ENCODE measurements at places on chromosomes 7 and 10.
A peak's percentile ranks its signal among the peaks of the same experiment; 100 is the strongest.

DNA sequence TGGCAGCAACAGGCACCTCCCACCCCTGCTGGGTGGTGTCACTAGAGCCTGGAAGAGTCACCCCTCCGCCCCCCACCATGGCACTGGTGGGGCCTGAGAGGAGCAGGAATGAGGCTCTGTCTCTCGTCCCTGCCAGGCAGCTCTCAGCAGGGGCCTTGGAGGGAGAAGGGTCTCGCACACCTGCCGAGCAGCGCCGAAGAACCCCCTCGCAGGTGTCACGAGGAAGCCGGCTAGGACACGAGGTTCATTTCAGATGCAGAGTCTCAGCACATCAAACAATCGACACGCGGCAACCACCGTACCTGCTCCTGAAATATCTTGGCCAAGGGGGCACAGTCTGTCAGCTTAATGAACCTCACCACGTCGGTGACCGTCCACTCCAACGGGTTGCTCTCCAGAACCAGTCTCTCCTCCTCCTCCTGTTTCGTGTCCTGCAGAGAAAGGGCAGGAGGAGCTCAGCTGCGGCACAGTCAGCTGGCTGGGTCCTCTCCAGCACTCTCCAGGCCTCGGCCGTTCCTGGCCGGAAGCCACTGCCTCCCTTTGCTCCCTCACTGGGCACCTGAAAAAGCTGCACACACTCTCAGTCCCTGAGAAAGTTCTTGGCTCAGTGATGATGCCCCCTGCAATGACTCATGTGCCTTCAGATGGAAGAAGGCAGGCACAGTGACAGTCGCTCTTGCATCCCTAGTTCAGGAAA, 240.1 kb downstream of the SFMBT2 start:
- no peak for DNase-seq

- no peak for DNase-seq
Observed at GRCh38 chr10:101840102-101840684, 3.4 kb downstream of the KCNIP2 start.

DNA sequence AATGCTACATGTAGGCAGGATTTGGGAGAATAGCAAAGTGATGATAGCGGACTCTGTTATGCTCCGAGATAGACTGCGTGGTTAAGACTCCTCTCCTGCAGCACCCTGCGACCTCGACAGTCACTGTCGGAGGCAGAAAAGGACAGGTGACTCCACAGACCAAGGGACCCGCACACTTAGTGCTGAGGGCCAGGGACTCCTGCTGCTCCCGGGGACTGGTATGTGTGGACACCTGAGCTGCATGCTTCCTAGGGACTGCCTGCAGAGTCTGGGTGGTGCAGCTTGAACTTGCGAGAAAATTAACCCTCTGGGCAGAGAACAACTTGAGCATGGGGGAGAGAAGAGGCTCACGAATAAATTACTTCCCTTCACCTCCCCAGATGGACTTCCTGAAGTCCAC, 407.1 kb upstream of the PFKP start:
- DNase-seq, result no peak

DNA sequence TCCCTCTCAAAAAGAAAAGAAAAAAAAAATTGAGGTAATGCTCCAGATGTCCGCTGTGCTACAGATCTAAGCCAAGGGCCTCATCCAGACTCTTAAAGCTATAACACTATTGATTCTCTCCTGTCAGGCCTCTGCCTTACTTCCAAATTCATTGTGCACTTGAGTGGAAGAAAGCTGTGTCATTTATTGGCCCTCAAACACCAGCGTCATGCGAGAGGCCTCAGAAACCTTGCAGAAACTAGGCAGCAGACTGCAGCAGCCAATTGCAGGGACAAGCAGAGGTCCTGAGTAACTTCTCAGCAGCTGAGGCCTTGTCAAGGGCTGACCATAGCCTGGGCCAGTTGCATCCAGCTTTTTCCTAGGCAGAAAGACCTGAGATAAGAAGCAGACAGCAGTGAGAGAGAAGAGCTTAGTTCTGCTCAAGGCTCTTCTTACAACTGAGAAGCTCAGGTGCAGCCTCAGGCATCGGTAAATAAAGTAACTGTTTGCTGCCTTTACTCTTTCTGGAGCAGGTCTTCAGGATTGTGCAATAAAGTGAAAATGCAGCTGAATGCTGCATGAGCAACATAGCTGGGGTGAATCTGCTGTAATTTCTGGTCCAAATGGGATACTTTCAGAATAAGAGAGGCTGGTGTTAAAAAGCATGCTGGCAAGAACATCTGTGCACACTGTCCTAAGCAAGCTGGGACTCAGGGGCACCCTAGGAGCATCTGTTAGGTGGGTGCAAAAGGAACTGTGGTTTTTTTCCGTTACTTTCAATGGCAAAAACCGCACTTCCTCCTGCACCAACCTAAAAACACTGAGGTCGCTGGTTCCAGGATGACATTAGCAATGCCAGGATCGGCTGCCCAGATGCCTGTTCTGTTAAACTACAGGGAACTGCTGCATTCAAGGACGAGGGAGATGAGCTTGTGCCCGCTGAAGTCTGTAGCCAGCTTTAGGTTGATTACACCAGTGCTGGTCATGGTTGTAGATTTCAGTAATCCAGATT, 181.8 kb upstream of the PFKP start:
- DNase-seq, result no peak

GRCh38 chr10:49502358-49502757, 36.6 kb downstream of the ERCC6 start:
- DNase-seq, result no peak

DNA sequence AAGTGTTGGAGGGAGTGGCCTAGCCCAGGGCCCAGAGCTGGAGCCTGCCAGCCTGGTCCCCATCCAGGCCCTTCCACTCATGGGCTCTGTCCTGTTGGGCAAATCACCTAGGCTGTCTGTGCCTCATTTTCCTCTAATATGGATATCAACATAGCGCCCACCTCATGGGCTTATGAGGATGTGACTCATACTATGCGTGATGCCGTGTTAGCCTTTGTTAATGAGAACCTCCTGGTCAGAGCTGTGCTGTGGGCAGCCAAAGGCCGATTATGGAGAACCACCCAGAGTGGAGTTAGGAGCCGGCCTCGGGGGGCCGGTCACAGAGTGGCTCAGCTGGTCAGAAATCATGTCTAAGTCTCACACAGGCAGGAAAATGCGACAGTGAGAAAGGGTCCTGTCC, 306.4 kb downstream of the PAXIP1 start:
- DNase-seq, result no peak

DNA sequence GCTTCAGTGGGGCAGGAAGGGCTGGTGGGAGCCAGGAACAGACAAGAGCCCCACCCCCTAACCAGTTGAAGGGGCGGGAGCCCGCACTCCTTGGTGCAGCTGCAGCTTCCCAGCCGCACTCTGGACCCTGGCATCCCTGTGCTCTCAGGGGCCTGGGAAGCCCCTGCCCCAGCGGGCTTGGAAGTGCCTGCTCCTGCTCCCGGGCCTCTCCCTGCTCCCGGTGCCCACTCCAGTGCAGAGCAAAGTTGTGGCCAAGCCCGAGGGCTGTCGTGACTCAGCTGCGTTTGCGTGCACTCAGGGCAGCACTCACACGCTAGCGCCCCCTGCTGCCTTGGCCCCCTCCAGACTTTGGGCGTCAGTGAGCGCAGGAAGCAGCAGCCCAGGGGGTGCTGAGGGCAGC, 883.8 kb downstream of the LRMDA start:
- no peak for DNase-seq

GRCh38 chr10:85658518-85658917, 708.1 kb downstream of the GRID1 start:
- DNase-seq, result no peak

DNA sequence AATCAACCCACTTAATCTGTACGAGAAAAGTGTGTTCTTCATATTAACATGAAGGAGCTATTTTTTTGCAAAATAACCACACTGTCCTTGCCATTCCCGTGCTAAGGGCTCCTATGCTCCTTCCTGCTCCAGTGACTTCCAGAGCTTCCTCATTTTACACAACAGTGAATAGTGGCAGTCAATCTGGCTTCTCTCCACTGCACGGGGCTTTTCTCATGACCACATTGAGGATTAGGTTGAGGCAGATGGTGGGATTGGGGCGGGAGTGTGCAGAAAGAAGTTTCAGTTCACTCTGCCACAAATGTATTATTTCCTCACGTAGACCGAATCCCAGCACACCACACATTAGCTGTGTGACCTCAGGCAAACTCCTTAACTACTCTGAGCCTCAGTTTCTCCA, 235.1 kb downstream of the ARHGAP12 start:
- DNase-seq, result no peak

DNA sequence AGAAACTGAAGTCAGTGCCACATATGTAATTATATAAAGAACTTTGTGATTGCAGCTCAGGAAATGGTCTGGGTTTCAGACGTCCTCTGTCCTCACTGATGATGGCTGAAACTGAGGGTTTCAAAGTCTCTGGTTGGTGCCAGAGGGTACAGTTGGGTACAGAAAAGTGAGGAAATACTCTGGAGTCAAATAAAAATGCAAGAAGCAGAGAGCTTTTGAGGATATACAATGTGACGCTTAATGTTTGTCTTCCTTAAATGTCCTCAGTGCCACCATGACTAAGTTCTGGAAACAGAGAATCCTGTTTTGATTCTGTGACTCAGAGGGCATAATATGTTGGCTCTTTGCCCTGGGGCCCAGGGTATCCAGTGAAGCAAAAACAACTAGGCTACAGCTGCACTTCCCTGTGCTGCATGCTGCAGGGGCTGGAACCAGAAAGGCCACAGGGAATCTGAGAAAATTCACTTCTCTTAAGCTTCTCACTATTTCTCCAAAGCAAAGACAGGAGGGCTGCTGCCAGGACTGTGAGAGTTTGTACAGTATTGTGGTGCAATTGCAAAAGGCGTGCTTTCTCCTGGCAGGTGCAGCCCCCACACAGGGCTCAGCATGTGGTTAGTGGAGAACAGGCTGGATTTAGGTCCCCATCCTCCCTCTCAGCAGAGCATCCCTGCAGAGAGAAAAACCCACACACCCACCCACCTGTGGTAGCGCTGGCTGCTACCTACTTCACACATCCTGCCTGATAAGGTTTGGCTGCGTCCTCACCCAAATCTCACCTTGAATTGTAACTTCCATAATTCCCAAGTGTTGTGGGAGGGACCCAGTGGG, 169.5 kb upstream of the SVIL start:
- DNase-seq, result no peak

DNA sequence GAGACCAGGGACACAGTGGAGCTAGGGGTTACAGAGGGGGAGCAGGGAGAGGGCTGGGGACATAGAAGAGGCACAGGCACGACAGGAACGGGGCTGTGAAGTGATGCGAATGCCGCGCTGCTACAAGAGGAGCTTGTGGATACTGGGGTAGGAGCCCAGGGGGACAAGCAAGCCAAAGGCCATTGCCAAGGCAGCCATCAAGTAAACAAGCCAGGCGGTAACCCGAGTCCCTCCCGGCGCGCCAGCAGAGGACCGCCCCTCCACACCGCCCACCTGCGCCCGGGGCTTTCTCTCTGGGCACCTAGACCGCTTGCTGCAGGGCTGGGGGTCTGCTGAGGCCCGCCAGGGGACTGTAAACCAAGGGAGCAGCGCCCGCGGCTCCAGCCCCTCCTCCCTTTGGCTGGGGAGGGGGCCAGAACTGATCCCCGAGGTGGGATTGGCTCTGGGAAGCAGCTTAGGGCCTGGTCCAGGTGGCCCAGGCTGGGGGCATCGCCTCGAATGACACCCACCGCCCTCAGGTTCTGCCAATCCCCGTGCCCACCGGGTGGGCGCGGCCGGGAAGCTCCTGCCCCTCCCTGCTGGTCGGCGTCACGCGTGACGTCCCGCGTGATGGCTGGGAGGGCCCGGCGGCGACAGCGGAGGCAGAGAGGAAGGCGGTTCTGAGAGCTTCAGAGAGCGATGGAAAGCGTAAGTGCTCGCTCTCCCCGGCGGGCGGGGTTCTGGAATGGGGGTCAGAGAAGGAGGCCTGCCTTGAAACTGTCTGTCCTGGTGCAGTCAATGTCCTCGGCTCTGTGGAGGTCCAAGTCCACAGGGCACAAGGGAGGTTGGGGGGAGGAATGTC, 982 bp downstream of the SFXN3 start:
- peak; percentile 48 for DNase-seq

DNA sequence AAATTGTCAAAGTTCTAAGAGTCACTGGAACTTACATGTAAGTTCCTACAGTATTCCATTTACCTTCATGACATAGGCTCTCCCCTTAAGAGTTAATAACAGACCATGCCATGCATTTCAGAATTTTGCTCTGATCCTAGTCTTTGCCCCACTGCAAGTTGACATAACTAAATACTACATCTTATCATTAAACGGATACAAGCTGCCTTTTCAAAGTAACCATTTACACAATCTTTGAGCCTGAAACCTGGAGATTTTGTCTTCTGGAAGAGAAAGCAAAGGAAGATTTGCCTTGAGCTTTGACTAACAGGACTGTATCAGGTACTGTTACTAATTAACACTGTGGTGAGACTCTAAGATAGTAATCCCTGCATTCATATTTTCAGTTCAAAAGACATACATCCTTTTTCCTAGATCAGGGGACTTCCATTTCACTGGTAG, 9.3 kb upstream of the AKR1D1 start:
- DNase-seq, result no peak

DNA sequence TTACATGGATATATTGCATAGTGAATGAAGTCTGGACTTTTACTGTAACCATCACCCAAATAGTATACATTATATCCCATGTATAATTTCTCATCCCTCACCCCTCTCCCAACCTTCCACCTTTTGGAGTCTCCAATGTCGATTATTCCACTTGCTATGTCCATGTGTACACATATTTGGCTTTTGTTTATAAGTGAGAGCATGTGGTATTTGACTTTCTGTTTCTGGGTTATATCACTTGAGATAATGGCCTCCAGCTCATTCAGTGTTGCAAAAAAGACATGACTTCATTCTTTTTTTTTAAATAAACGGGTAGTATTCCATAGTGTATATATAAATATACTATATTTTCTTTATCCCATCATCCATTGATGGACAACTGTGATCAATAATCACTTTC, 288.6 kb upstream of the BMPER start:
- no peak for DNase-seq

GRCh38 chr10:114000457-114001010, 43.1 kb upstream of the ADRB1 start:
- DNase-seq, result no peak

- no peak for DNase-seq
Observed at GRCh38 chr10:71727105-71727737, 7.6 kb upstream of the C10orf105 start.

GRCh38 chr10:36462194-36462593, 663.2 kb upstream of the ANKRD30A start:
- DNase-seq, result no peak

DNA sequence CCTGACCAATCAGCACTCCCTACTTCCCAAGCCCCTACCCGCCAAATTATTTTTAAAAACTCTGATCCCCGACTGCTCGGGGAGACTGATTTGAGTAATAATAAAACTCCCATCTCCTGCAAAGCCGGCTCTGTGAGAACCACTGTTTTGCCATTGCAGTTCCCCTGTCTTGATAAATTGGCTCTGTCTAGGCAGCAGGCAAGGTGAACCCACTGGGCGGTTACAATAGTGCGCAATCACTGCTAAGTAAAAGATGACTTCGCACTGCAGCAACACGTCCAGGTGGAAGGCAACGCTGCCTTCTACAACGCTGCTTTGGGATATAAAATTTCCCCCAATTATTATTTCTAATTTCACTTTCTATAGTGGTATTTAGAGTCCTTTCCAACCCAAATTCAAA, 8.9 kb downstream of the SLC37A3 start:
- DNase-seq, result no peak

Data from activated CD8-positive, alpha-beta memory T cell treated with anti-CD3 and anti-CD28 coated beads for 48 hours (primary cell).